ENCODE measurements at places on chromosomes 12 and 14.

- DNase-seq = no peak
These were observed 212.4 kb downstream of the EGLN3 start for GRCh38 chr14:33738491-33738890.

GRCh38 chr12:69698769-69699540 is at the start of gene BEST3:
TSS of gene BEST3 (minus strand) at chr12:69699303. CDS start at chr12:69697798, 1,505 bp downstream.
- no peak for DNase-seq

- no peak for DNase-seq
These were observed 98.1 kb downstream of the DDHD1 start for GRCh38 chr14:53055003-53055402.

DNA sequence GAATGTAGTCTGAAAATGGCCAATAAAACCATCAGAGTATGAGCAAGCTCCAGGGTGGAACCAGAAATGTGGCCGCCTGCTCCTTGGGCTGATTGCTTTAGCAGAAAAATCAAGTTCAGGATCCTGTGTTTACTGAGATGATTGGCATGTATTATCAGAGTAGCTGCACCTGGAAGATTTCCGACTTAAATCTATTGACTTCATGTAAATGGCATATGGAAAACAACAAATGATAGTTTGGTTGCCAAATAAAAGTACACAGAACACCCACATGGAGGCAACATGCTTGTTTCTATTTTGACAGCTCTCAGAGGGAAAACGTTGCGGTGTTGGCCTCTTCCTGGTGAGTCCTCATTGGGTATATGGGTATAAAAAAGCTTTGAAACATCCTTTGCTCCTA is 31.3 kb downstream of the SOCS2 start:
- no peak for DNase-seq

- no peak for DNase-seq
These were observed 1.9 kb downstream of the BRI3BP start for GRCh38 chr12:124995200-124995961.

- DNase-seq = no peak
These were observed 337.8 kb upstream of the DIO2 start for GRCh38 chr14:80549141-80549540.

DNA sequence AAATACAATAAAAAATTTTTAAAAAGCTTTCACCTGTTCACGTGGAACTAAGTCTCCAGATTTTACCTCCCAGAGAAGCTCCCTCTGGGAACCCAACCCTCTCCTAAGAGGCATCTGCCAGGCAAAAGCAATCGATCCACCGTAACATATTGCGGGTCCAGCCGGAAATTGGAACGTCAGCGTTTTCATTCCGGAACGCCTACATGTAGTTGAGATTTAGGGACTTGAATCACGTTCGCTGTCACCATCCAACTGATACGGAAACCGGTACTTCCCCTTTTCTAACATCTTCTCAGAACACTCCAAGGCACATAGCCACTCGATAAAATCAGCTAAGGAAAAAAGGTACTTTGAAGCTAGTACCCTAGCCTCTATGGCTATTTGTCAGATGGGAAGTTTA is 70.3 kb downstream of the COX16 start:
- DNase-seq = no peak
